A549 treated with CpdA at 1 μM for 4 hours (cell line): ENCODE measurements at places on chromosomes 3 and 15. TPM values are rescaled to one million over a fixed set of nuclear protein-coding genes. Genes with fewer than 3 reads are reported as not detected.

PRICKLE2 gene
- 1.9 to 3.4 TPM (median 2.1 TPM) in 5 replicates for total RNA-seq

ACTC1 gene
- total RNA-seq, result 0.22 to 0.63 TPM (median 0.37 TPM) in 5 replicates

SMCO1 gene
- not detected in 5 replicates for total RNA-seq

SEMA7A gene
- 2.4 to 3.1 TPM (median 2.7 TPM) in 5 replicates for total RNA-seq

ANKUB1 gene
- not detected in 5 replicates for total RNA-seq

GASK1A gene
- not detected in 5 replicates for total RNA-seq
